ENCODE measurements at places on chromosomes 4 and X. TPM values are rescaled to one million over a fixed set of nuclear protein-coding genes. Genes with fewer than 3 reads are reported as not detected.

Gene NAA11
- total RNA-seq = not detected

Gene FATE1
- not detected for total RNA-seq

Gene CXCL1
- total RNA-seq = not detected

Gene OTUD6A
- total RNA-seq = not detected

Gene ZNF630
- total RNA-seq = not detected

Gene VEGFD
- not detected for total RNA-seq

Gene CNKSR2
- total RNA-seq = 22.5 TPM

Gene PITX2
- total RNA-seq = not detected

Gene CLCN4
- 10.0 TPM for total RNA-seq

Gene PNMA5
- 0.62 TPM for total RNA-seq

Gene ETDA
- total RNA-seq = not detected

Gene BEND2
- not detected for total RNA-seq

Gene TRAPPC11
- 53.8 TPM for total RNA-seq

Gene ART3
- not detected for total RNA-seq

Gene UGT2B11
- total RNA-seq = not detected

Gene RAB39B
- total RNA-seq = 8.8 TPM

Gene HSD17B13
- total RNA-seq = 0.39 TPM

Gene RBMX2
- 25.2 TPM for total RNA-seq

Gene AMBN
- total RNA-seq = not detected

Gene COL4A6
- total RNA-seq = not detected

Gene ARHGAP36
- not detected for total RNA-seq

Gene CC2D2A
- not detected for total RNA-seq

Gene WDFY3
- 0.10 TPM for total RNA-seq

Gene SSX4B
- not detected for total RNA-seq

Gene RPS6KA6
- total RNA-seq = 0.61 TPM

Gene PACRGL
- total RNA-seq = 18.7 TPM

Gene BTK
- 235 TPM for total RNA-seq

Gene UBA1
- 173 TPM for total RNA-seq

Gene MXRA5
- not detected for total RNA-seq

Gene ZAR1
- not detected for total RNA-seq

Gene RAI2
- total RNA-seq = not detected
